Stimulated activated CD4-positive, alpha-beta T cell treated with anti-CD3 and anti-CD28 coated beads, Interleukin-15, amount 100 ng/mL, for 1 hour (primary cell): ENCODE measurements at places on chromosomes 3 and 15.
A peak's percentile ranks its signal among the peaks of the same experiment; 100 is the strongest.

DNA sequence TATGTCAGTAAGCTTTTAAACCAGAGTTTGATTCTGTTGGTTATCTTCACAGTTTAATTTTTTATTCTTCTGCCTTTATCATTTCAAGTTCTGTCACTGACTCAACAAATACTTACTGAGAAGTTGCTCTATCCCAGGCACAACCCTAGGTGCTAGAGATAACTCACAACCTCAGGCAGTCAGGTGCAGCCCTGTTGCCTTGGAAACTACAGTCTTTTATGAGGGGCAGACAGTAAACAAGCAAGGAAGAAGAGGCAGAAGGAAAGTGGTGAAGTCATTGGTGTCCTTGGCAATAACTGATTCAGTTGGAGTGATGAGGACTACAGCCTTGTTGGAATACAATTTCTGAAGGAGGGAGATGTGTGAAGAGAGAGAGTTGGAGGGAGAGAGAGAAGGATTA lies 142.1 kb upstream of the LRTM1 start:
- DNase-seq: no peak

GRCh38 chr3:44175070-44175469 lies 66.6 kb upstream of the TOPAZ1 start:
- no peak for DNase-seq

DNA sequence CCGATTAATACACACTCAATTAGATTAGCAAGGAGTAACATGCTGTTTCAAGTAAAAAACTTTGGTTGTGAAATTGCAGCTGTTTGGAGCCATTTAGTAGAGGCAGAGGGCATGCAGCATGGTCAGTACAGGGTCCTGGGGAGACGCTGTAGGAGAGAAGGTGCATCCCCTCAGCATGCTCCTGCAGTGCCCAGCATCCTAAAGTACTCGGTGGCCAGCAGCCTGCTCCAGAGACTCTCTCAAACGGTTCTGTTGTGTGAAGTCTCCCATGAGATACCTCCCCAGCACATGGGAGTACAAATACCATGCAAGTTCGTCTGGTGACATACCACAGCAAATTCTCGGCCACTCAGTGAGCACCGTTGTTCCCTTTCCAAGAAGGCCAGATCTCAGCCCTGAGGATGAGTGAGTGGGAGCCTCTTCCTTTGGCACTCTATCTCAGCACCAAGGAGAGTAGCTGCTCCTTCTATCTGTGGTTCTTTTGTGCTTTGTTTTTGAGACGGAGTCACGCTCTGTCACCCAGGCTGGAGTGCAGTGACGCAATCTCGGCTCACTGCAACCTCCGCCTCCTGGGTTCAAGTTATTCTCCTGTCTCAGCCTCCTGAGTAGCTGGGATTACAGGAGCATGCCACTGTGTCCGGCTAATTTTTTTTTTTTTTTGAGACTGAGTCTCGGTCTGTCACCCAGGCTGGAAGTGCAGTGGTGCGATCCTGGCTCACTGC lies 72.7 kb downstream of the TJP1 start:
- no peak for DNase-seq

DNA sequence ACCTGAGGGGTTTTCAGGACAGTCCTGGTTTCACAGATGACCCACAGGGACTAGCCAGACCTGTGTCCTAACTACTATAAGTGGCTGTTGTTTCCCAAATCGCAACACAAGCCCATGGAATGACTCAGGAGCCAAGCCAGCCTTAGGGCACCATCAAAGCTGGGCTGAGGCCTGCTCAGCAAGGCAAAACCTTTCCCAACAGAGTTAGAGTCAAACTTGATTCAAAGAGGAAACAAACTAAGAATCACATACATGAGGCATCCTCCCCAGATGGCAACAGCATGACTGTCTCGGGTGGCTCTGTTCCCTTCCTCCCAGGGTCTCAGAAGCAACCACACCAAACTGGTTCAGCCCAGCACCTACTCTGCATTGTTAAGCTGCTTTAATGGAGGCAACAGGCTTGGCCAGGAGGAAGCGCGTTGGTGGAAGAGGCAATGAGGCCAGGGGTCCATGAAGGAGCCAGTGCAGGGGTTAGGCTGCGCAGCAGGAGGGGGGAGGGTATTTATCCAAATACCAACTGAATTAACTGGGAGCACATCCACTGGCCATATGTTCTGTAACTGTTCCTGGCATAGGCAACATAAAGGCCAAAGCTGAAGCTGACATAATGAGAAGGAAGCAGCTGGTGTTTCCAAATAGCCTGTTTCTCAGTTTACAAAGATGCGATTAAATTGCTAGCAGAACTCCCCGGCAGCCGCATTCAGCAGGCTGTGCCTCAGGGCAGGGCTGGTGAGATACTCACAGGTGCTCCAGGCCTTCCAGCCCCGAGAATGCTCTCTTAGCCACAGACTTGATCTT lies 102.4 kb downstream of the LRIG1 start:
- no peak for DNase-seq

- DNase-seq: no peak
Observed at GRCh38 chr15:83323296-83323711, 38.8 kb upstream of the BNC1 start.

DNA sequence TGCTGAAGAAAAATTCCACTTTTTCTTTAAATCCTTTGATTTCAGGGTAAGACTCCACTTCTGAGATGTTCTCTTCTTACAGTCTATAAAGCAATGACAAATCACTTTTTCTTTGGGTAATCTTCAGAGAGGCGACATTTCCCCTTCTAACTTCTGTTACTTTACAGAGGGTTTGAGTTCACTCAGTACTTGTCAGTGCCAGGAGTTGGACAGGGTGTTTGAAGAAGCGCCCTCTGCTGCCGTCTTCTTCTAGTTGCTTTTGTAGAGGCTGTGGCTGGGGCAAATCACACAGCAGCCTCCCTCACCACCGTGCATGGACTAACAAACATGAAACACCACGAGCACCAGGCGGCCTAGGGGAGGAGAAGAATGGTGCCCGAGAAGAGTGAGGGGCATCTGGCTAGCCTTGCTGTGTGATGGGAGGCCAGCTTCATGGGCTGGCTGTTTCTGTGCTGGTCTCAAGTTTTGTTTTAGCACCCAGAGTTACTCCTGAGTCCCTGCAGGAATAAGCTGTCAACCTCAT lies at the start of gene CD80:
Gene CD80, minus strand, starts transcription at position 174 of the 523 bp plus-strand sequence. CDS start 1,886 bp downstream, outside the sequence.
- no peak for DNase-seq

DNA sequence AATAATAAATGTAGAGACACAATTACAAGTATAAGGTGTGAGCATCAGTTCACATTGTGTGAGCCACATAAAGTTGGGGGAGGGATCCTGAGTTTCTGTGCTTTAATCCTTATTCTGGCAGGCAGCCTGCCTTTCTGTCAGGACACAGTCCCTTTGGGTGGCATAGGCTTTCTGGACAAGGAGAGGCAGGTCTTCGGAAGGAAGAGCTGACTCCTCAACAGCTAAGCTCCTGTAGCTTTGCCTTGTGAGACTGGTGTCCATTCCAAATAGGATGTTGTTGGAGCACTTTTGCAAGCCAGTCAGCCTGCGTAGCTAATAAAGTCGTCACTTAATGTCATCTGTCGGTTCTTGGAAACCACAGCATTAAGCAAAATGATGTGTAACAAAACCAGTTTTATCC lies 151.9 kb upstream of the MCTP2 start:
- DNase-seq: no peak

GRCh38 chr3:188962253-188963247 lies 209.2 kb upstream of the TPRG1 start:
- DNase-seq: no peak

GRCh38 chr3:162933656-162934055 lies 1437.0 kb downstream of the OTOL1 start:
- no peak for DNase-seq

DNA sequence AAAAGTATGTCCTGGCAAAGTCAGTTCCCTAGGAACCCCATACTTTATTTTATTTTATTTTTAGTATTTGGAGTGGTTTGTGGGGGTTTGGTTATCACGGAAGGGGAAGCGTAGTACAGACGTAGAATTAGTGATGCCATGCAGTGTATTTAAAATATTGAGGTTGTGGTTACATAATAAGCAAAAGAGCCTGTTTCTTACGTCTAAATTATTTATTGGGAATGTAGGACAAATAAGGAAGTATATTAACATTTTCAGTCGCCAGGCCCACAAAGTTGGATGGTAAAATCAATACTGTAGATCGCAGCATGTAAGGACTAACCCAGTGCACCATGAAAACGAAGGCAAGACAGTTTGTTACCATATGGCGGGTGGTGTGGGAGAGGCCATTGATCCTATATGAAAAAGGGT lies 558 bp downstream of the DTWD1 start:
- DNase-seq: no peak

DNA sequence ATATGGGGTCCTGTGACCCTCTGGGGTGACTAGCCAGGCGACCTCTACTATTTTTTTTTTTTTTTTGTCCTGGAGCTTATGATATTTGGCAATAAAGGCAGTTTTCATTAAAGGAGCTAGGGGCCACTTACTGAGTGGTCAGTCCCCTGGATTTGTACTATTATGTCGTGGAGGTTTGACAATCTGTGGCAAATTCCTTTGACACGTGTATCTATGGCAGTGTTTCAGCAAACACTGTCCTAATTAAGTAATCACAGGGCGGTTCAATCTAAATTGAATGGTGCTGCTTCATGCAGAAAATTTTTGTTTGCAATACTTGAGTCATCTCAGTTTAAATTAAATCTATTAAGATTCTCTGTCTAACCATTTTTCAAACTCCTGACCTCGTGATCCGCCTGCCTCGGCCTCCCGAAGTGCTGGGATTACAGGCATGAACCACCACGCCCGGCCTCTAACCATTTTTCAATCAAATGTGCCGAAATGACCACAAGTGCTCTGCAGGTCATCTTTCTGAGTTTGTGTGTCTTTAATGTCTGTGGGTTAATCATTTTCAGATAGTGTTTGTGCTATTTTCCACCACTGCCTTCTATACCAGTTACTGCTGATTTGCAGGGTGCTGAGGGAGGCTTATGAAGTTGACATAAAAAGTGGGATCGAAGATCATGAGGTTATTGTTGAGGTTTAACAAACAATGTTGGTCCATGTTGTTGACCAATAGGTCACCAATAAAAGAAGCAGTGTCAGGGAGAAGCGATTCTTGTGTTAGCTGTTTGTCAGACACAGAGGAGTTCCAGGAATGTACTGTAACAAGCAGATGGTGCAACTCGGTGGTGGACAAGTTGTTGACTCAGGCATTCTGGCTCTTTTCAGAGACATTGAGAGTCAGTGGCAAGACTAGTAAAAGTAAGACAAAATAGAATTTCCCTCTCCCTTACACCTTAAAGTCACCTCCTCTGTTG lies 18.6 kb upstream of the SLC2A2 start:
- DNase-seq: no peak

- DNase-seq: no peak
Observed at GRCh38 chr15:65423976-65424679, 1.4 kb upstream of the IGDCC4 start.

- DNase-seq: no peak
Observed at GRCh38 chr15:82921242-82921641, 31.3 kb downstream of the HOMER2 start.

DNA sequence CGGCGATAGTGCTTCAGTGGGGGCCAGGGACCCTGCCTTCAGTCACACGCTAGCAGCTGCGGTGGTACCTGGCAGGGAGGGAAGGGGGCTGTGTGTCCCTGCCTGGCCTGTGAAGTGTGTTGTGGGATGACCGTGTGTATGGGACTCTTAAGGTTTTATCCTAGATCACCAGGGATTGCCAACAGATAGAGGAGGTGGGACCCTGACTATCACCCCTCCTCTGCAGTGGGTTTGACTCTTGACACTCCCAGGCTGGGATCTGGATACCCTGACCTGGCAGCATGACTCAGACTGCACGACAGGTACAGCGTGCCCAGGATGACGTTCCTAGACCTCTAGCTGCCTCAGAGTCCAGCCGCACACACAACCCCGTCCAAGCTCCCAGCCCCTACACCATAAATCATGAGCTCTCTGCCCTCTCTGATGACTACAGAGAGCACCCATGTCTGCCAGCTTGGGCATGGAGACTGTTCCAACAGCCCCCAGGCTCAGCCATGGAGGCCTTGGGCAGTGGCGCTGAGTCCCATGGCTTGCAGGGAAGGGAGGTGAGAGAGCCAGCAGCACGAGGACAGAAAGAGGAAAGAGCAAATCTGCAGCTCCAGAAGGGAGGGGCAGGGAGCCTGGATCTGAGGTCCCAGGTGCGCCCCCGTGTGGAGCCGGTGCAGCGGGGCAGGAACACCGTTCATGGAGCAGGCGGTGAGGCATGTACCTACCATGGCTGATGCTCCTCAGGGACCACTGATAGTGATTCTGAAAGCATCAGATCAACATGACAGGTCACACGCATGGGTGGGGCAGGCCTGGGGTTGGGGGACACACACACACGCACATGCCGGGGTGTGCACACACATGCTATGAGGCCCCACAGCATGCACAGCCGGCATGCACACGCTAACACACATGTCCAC lies 71.0 kb downstream of the ADAMTS7 start:
- DNase-seq: peak; percentile 44

DNA sequence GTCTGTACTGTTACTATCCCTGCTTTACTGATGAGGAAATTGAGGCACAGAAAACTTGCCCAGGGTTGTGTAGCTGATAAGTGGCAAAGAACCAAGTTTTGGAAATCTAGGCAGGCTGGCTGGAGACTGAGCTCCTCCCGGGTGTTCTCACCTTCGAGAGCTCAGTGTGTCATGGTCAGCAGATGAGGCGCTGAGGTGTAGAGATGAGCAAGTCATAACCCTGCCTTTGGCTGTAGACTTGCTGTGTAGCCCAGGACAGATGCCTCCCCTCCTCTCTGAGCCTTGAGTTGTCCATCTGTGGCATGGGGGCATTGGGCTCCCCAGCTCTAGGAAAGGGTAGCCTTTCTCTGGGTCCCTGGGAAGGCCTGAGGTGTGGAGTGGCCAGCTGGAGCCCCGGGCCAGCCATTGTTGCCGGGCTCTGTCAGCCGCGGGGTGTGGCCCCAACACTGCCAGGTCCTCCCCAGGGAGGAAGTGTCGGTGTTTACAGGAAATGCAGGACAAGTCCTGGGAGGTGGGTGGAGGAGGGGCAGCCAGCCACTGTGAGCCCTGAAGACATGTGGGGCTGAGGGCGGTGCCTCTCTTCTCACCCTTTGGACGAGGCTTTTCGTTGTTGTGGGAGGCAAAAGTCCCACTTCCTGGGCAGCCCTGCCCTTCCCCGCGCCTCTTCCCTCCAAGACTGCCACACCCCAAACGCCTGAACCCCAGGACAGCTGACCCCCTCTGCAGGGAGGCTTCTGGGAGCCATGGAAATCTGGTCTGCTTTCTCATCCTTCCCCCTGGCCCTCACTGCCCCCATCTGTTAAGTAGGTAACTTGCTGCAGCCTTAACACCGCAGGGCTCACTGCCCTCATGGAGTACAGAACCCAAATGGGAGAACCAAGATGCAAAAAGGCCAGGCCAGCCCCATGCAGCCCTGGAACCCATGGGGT lies 29.1 kb downstream of the FGD5 start:
- DNase-seq: no peak

GRCh38 chr15:90300988-90301706 lies 35.7 kb downstream of the NGRN start:
- peak; percentile 43 for DNase-seq

DNA sequence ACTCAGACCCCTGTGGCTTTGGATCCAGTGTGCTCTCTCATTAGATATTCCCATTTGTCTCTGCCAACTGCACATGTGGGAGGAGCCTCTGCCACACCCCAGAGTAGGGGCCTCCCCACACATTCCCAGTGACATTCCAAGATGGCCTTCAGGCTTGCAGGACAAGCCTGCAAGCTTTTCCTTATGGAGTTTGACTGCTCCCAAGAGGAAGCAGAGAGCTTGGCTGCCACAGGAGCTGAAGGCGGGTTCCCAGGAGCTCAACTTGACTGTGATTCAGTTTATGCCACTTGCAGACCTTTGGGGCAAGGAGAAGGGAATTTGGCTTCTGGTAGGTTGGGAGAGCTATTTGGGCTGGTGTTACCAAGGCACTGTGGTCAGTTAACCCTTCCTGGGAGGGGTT lies 22.5 kb upstream of the EPHB1 start:
- DNase-seq: no peak
